ENCODE measurements at places on chromosomes 6 and 20. TPM values are rescaled to one million over a fixed set of nuclear protein-coding genes. Genes with fewer than 3 reads are reported as not detected.

Gene CGA
- total RNA-seq: not detected

Gene C20orf141
- not detected for total RNA-seq

Gene PACRG
- 2.9 TPM for total RNA-seq

Gene PAK5
- not detected for total RNA-seq

Gene MLN
- total RNA-seq: not detected

Gene CCM2L
- total RNA-seq: not detected

Gene CST2
- not detected for total RNA-seq

Gene MCCD1
- not detected for total RNA-seq

Gene HSPA1L
- total RNA-seq: 1.4 TPM

Gene RAB44
- not detected for total RNA-seq

Gene RRAGD
- 1.4 TPM for total RNA-seq

Gene POPDC3
- 33.7 TPM for total RNA-seq

Gene PLN
- 0.27 TPM for total RNA-seq

Gene C20orf202
- 0.09 TPM for total RNA-seq

Gene CLPSL1
- not detected for total RNA-seq

Gene POM121L2
- total RNA-seq: not detected

Gene WFDC10B
- not detected for total RNA-seq

Gene MICAL1
- total RNA-seq: 48.1 TPM

Gene MCM9
- 11.2 TPM for total RNA-seq

Gene RNF182
- total RNA-seq: 2.9 TPM

Gene LGSN
- total RNA-seq: not detected

Gene C6orf118
- total RNA-seq: not detected

Gene NAPB
- 13.6 TPM for total RNA-seq

Gene APCDD1L
- total RNA-seq: 1.6 TPM

Gene PRKN
- total RNA-seq: 2.0 TPM

Gene KHDC1
- 0.16 TPM for total RNA-seq

Gene TMEM200A
- 61.5 TPM for total RNA-seq

Gene TNFAIP3
- total RNA-seq: 7.0 TPM

Gene ZNF335
- total RNA-seq: 20.9 TPM

Gene PHACTR3
- total RNA-seq: not detected

Gene PAX1
- total RNA-seq: not detected

Gene GRM4
- 0.08 TPM for total RNA-seq

Gene OVOL2
- total RNA-seq: not detected

Gene GLP1R
- total RNA-seq: not detected

Gene CAPN11
- not detected for total RNA-seq

Gene ZNF311
- 1.3 TPM for total RNA-seq

Gene HTR1E
- total RNA-seq: not detected

Gene SPINT4
- total RNA-seq: not detected

Gene ZNF831
- 0.98 TPM for total RNA-seq

Gene GATA5
- not detected for total RNA-seq

Gene ESF1
- 55.8 TPM for total RNA-seq

Gene OR2H1
- total RNA-seq: not detected

Gene HRH3
- total RNA-seq: not detected

Gene TBPL1
- 30.2 TPM for total RNA-seq

All from fibroblast of the aortic adventitia (primary cell).